ENCODE measurements at places on chromosomes 7 and 10.

- DNase-seq, result no peak
Measured at GRCh38 chr10:5252177-5253037, 55.8 kb downstream of the AKR1C4 start.

DNA sequence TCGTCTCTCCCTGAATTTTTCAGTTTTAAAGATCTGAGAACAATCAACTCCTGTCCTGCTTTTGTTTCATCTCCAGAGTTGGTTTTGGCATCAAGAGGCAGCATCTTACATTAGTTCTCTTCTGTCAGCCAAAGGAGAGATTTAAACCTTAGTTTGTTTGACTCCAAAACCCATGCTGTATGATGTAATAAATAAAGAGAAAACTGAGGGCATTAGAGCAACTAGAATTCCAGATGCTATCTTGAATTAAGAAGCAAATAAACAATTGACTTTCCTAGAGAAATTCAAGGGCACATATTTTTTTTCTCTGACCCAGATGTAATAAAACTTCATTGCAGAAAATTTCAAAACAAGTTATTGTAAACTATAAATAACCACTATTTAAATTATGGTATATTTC is 54.4 kb downstream of the INHBA start:
- no peak for DNase-seq

GRCh38 chr10:11881477-11882417 is 58.6 kb downstream of the PROSER2 start:
- peak; percentile 93 for DNase-seq

- DNase-seq, result no peak
Measured at GRCh38 chr7:117171106-117171505, 151.8 kb downstream of the WNT2 start.

DNA sequence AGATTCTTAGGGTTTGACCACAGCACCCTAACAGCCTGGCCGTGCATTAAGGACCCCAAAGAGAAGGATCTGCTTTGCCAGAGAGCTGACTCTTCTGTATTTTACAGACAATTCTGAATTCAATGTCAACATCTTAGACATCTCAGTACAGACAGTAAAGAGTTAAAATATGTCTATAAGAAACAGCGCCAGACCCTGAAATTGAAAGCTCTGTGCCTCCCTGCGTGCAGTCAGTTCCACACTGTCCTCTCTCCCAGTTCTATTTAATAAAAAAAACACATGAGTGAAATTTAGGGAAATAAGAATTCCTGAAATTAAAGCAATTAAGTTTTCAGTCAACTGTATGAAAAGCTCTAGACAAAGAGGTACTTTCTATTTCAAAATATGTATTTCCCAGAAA is 45.1 kb downstream of the MET start:
- DNase-seq, result no peak

- no peak for DNase-seq
Measured at GRCh38 chr7:52355053-52355452, 680.4 kb upstream of the POM121L12 start.

DNA sequence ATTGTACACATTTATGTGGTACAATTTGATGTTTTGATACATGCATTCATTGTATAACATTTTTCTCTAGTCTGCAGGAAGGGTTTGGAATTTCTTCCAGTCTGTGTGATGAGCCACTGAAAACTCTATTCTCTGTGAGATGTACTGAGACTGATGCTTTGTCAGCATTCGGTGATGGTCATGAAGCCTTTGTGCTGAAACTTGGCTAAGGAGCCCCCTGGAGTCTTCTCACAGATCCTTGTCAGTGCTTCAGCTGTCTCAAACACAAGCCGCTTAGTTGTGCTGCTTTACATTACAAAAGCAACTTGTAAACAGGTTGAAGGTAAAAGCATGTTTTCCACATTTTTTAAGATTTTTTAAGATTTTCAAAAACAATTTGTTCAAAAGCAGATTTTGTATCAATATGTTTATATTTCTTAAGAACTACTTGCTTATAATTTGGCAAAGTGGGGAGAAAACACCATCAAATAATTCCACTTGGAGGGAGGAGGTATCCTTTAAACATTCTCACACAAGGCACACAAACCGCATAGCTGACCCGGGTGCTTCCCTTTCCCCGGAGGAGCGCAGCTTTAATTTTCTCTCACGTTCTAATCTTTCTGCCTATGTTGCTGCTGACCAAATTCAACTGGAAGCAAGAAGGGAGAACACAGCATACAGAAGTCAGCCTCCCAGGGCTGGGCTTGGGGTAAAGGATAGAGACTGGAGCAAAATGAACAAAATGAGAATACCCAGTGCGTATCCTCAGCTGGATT is 249.8 kb upstream of the VSTM2A start:
- DNase-seq, result no peak

DNA sequence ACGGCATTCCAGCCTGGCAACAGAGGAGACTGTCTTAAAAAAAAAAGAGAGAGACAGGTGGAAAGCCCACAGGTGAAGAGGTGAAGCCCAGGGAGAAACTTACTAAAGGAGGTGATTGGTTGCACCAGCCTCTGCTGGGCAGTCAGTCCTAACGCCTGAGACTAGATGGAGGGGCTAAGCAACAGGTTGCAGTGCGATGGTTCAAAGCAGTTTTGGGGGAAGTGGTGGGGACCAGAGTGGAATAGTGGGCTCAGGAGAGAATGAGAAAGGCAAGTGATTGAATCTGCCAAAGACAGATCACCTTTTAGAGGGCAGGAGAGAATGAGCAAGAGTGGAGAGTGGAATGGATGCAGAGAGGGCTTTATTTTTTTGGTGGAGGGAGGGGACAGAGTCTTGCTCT is 100.0 kb upstream of the KCTD7 start:
- no peak for DNase-seq

- DNase-seq, result no peak
Measured at GRCh38 chr10:13340068-13340467, 8.0 kb downstream of the SEPHS1 start.

DNA sequence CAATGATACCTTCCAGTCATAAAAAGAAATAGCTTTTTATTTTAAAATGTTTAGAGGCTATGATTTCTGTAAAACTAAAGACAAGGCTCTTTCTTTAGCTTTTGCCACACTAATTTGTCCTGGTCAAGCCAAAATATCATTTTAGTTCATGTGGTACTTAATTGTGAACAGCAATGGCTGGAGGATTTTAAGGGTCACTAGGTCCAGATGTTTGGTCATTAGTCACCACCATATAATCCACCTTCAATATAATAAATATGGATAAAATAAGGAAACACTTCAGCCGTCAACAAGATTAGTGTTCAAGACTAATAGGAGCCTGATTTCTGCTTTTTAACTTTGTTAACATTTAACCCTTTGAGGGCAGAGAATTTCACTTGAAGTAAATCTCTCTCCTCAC is 50.0 kb upstream of the HGF start:
- DNase-seq, result no peak

- DNase-seq, result no peak
Measured at GRCh38 chr7:103348452-103348851, 1.0 kb downstream of the PSMC2 start.

DNA sequence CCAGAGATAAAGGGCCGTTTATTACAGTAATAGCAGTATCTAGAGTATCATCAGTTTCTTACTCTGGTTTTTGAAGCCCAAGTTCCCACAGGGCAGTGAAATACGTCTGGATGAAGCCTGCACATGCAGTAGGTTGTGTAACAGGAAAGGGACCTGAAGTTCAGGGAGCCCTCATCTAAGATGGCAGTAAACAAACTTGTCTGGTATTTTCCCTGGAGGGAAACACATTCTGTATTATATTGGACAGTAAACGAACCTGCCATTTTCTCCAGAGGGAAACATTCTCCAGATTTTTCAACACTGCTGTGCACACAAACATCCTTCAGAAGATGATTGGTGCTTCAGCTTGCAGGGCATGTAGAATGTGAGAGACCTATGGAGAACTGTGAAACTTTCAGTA is 189.9 kb downstream of the TFEC start:
- peak; percentile 81 for DNase-seq

- DNase-seq, result no peak
Measured at GRCh38 chr10:66322777-66323176, 603.1 kb upstream of the LRRTM3 start.
